Stimulated activated naive CD8-positive, alpha-beta T cell treated with anti-CD3 and anti-CD28 coated beads, Interleukin-15, Interleukin-2, amounts not matched to agents 100 U/mL and 50 U/mL, for 24 hours (primary cell): ENCODE measurements at places on chromosomes 5 and 9.

DNA sequence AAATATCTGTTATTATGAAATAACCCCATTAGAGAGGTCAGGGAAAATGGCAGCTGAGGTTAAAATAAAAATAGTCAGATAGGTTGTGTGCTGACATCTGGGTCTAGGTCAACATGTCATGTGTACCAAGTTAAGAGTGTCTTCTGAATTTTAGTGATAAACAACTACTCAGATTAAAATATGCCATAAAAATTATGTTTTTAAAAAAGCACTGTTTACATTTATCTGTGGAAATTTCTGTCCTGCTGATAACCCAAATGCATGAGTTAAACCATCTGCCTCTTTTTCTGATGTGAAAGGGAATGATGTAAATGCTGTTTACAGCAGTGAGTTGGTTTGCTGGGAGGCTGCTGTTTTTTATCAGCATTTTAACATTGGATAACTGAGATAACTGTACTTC, 361.2 kb upstream of the TARS1 start:
- DNase-seq, result no peak

- no peak for DNase-seq
Measured at GRCh38 chr5:149754172-149754880, 24.2 kb downstream of the PPARGC1B start.

DNA sequence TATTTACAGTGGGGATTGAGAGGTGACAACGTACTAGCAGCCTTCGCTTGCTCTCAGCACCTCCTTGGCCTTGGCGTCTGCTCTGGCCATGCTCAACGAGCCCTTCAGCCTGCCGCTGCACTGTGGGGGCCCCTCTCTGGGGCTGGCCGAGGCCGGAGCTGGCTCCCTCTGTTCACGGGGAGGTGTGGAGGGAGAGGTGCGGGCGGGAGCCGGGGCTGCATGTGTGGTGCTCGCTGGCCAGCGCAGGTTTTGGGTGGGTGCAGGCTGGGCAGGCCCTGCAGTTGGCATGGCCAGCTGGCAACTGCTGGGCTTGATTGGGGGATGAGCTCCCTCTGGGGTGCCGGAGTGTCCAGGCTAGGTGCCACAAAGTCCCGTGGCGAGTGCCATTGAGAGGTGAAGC, 5.8 kb upstream of the DMRTA1 start:
- no peak for DNase-seq

DNA sequence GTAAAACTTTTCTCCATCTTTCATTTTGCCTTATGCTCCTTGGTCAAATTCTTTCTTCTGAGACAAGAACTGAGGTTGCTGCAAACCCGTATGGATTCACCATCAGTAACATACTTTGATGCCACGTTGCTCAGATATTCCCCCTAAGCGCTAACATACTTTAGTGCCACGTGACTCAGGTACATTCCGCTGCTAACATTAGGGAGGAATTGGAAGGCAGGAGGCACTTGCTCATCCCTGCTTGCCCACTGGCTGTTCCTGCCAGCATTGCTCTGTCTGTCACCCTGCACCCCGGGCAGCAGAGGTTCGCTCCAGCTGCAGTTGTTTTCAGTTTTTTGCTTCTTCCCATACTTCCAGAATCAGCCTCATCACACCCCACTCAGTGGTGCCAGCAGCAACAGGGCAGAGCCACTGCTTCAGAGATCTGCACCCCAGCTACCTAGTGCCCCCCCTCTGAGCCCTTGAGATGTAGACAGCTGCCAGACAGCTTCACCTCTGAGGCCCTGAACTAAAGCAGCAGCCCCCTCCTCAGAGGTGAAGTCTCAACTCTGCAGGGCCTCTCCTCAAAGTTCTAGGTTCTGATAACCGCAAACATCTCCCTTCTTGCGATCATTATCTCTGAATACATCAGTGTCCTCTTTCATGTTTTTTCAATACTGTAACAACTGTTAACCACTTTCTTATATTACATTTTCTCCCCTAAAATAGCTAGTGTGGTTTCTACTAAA, 228.0 kb upstream of the KIF2A start:
- DNase-seq, result no peak

- DNase-seq, result no peak
Measured at GRCh38 chr5:133900534-133901270, 67.7 kb downstream of the C5orf15 start.

- no peak for DNase-seq
Measured at GRCh38 chr5:178778919-178779318, 48.5 kb upstream of the ZNF354A start.
